ENCODE measurements at places on chromosomes 6 and 20.

DNA sequence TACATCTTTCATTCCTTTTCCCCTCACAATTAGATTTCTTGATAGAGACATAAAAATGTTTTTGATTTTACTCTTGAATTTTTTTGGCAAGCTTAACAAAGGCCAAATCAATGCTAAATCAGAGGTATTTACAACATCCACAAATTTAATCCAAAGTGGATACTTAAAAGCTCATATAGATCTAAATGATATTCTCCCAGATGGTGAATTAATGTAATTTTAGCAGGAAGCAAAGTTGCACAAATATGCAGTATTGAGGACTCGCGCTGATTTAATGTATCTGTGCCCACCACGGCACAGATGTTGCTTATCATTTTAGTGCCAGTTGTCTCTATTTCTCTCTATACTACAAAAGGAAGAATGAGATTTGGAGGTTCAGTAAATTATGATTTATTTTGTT, 167.4 kb downstream of the COL19A1 start:
- no peak for DNase-seq

DNA sequence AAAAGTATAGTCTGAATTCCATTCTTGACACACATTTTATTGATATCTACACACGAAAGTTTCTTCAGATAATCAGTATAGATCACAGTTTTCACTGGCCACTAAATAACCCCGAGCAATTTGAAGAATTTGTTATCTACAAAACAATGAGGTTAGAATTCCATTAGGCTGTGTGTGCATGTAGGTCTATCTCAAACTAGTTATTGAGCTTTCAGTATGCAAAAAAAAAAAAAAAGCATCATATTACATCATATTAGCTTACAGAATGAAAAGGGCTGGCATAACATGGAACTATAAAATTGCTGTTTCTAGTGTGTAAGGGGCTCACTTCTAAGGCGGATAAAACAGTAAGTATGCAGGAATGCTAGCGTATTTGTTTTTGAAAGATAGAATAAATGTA, 59.5 kb upstream of the ADGRG6 start:
- DNase-seq: no peak

GRCh38 chr20:44942264-44942973, 17.8 kb downstream of the TOMM34 start:
- DNase-seq: no peak

GRCh38 chr6:42694586-42694985, 27.8 kb downstream of the PRPH2 start:
- no peak for DNase-seq

All from esophagus muscularis mucosa (tissue), 4 donors.